T-helper 9 cell (primary cell): ENCODE measurements at places on chromosomes 16 and 17.

- DNase-seq, result no peak
Observed at GRCh38 chr16:71339236-71340171, 19.0 kb upstream of the CALB2 start.

- DNase-seq, result no peak
Observed at GRCh38 chr17:75920045-75920560, 15.4 kb upstream of the MRPL38 start.

DNA sequence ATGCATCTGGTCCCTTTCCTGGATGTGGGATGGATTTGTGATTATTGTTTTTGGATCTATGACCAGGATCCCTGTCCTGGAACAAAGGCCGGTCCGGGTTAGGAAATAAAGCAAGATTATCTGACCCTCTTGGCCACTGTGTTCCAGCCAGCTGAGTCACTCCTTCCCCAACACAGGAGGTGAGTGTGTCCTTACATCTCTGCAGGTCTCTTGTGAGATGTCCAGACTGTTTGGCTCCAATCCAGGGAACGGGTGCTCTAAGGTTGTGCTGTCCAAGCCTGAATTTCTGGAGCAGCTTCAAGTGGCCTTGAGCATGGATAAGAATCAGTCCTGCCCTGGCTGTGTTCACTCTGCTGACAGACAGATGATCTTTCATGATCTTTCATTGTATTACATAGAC is 136.5 kb upstream of the CCL2 start:
- no peak for DNase-seq

DNA sequence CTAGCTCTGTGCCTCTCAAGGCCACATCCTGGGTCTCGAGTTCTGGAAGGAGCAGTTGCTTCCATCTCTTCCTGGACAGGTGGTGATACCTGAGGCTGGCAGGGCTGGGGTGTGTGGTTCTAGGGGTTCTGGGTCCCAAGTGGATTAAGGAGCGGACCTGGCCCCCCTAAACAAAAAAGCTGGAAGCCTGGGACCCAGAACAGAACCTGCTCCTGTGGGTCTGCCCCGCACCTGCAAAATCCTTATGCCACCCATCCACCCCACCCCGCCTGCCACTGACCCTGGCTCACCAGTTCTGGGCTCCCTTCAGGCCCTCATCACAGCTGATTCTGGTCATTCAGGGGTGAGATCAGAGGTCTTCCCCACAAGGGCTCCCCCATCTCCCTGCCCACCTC is 44.8 kb downstream of the ADCY7 start:
- DNase-seq, result no peak

DNA sequence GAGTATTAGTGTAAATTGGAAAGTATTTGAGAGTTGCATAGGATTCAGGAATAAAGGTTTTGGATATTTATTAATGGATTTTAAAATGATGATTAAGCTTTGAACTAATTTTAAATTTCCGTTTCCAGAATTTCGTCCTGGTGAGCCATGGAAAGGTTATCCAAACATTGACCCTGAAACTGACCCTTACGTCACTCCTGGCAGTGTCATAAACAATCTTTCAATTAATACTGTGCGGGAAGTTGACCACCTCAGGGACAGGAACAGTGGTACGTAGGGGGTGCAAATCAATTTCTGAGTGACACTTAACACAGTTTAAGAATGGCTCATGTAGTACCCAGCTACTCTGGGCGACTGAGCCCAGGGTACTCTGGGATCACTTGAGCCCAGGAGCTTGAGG is 29.1 kb upstream of the SLC5A11 start:
- no peak for DNase-seq

- no peak for DNase-seq
Observed at GRCh38 chr17:14428648-14429029, 127.8 kb downstream of the HS3ST3B1 start.

- no peak for DNase-seq
Observed at GRCh38 chr17:82687375-82687861, 11.1 kb downstream of the RAB40B start.

DNA sequence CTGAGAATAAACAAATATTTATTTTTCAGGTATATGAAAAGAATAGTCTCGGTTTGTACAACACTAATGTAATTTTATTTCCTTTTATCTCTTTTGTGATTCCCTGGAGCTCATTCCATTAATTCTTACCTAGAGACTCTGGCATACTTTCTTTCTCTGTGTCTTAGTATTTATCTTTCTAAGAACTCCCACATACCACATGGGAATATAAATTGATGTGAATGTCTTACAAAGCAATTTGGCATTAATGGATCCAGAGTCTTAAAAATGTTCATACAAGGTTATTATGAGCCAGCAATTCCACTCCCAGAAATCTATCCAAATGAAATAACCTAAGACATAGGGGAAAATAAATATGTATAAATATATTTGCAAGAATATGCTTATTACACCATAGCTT is 202.7 kb downstream of the CDH11 start:
- no peak for DNase-seq

DNA sequence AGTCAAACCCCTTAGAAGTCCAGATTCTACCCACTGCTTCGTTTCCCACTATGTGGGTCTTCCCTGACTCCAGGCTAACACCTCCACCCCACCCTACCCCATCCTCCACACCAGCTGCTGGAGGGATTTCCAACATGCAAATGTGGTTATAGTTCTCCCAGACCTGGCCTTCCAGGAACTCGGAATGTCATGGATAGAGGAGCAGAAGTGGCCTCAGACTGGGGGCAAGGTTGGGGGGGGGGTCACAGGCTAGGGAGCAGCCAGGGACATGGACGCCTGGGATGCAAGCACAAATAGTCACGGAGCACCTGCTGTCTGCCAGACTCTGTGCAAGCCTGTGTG is 2.0 kb downstream of the CAMKK1 start:
- no peak for DNase-seq

- no peak for DNase-seq
Observed at GRCh38 chr17:37485938-37486570, 3.6 kb upstream of the DUSP14 start.

GRCh38 chr16:4514606-4515005 is 24.0 kb downstream of the CDIP1 start:
- DNase-seq, result no peak
